ENCODE measurements at places on chromosomes 11 and 22.

- no peak for DNase-seq
Observed at GRCh38 chr11:121958323-121958970, 157.6 kb downstream of the BLID start.

DNA sequence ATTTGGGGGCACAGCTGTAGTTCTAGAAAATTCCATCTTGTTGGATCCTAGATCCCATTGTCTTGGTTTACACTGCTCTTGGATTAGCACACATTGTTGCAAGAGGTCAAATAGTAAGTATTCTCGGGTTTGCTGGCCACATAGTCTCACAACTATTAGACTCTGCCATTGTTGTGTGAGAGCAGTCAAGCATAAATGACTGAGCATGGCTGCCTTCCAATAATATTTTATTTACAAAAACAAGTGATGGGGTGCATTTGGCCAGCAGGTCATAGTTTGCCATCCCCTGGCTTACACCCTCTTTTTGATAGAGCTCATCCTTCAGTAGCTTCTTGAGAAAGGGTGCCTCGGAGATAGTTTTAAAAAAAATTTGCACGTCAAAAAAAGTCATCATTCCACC lies 77.9 kb upstream of the ALX4 start:
- DNase-seq: no peak

DNA sequence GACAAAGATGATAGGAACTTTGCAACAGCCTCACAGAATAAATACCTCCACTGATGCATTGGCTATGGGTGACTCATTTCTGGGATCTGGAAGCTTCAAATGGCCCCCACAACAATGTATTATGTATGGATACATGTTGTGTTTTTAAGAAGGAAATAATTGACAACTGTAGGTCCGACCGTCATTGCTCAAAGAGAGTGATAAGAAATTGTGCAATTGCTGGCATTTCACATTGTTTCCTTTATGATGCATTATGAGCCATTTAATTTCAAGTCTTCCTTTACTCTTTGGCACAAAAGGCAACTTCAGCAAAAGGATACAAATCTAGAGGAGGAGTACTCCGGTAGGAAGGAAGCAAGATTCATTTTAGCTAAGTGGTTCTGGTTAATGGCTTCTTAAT lies 2.0 kb downstream of the ANO3 start:
- DNase-seq: no peak

DNA sequence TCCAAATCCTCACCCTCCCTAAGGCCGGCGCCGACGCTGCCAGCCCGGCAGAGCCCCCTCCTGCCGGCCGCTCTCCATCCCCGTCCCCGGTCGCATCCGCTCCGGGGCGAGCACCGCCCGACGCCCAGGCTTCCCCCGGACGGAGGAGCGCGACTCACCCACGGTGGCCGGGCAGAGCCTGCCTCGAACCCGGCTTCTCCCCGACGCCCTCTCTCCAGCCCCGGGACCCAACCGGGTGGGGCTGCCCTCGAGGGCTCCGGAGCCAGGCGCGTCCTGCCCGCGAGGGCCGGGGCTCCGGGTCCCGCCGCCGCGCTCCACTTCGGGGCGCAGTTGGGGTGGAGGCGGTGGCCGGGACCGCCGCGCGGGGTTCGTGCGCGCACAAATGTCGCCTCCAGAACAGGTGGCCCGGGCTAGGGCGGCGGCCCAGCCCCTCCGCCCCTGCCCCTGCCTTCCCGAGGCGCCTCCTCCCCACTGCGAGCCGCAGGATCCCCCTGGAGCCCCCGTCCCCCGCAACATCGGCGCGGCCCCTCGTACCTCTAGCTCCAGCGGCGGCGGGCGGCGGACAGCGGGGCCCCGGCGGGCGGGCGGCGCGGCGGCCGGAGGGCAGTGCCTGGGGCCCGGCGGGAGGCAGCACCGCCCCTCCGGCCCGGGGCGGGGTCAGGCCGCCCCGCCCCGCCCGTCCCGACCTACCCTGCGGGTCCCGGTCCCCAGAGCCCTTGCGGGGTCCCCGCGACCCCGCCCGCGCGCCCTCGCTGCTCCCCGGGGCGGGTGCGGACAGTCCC lies at the start of gene A4GALT:
TSS of gene A4GALT (minus strand) at position 608 of the 782 bp plus-strand sequence. CDS start 26,919 bp downstream, outside the sequence.
- DNase-seq: no peak

DNA sequence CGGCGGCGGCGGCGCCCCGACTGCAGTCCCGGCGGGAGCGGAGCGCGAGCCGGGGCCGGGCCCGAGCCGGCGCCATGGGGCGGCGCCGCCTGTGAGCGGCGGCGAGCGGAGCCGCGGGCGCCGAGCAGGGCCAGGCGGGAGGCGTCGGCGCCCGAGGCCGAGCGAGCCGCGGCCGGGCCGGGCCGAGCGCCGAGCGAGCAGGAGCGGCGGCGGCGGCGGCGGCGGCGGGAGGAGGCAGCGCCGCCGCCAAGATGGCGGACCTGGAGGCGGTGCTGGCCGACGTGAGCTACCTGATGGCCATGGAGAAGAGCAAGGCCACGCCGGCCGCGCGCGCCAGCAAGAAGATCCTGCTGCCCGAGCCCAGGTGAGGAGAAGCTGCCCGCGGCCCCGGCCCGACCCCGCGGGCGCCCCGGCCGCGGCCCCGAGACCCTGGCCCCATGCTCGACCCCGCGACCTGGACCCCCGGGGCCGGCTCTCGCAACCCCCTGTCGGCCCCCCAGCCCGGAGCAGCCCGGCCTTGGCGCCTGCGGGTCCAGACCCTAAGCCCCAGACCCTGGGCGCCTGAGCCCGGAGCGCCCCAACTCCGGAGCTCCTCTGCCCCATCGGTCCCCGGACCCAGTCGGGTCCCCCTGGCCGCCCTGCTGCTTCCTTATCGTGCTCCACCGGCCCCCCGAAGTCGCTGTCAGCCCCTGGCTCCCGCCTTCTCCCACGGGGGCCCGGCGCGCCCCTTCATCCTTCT lies at the start of gene GRK2:
TSS of gene GRK2 (plus strand) at position 25 of the 739 bp plus-strand sequence. CDS start at position 252, 227 bp downstream.
- no peak for DNase-seq

Measured in type B pancreatic cell (in vitro differentiated cells).